ENCODE measurements at places on chromosomes 1 and 21. TPM values are rescaled to one million over a fixed set of nuclear protein-coding genes. Genes with fewer than 3 reads are reported as not detected.

DNA sequence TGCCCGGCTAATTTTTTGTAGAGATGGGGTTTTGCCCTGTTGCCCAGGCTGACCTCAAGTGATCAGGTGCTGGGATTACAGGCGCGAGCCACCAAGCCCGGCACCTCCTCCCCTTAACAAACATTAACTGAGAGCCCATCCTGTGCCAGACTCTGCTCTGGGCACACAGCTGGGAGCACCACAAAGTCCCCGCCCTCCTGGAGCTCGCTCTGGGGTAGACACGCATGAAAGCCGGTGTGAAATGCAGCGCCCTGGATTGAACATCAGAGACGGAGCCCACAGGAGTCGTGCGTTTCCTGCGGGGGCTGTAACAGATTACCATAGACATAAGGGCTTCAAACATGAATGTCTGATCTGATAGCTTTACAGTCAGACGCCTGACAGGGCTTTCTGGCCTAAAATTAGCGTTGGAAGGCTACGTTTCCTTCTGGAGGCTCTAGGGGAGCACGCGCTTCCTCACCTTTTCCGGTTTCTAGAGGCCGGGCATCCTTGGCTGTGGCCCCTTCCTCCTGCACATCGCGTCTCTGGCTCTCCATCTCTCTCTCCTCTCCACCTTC is 14.3 kb downstream of the SLC27A3 start:
- DNase-seq, result peak; percentile 56

DNA sequence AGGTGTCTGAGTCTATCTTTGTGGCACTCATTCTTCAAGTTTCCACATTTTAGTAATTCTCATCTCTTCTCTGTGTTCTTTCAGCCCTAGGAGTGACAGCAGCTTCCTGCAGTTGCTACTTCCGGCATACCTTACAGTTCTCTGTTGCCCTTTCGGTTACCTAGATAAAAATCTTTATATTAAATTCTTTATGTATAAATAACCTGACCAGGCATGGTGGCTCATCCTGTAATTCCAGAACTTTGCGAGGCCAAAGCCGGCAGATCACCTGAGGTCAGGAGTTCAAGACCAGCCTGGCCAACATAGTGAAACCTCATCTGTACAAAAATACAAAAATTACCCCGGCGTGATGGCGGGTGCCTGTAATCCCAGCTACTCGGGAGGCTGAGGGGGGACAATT is 62.9 kb downstream of the CDKN2C start:
- DNase-seq, result no peak

- no peak for DNase-seq
These were observed 38.6 kb upstream of the PLA2G4A start for GRCh38 chr1:186790101-186790500.

DNA sequence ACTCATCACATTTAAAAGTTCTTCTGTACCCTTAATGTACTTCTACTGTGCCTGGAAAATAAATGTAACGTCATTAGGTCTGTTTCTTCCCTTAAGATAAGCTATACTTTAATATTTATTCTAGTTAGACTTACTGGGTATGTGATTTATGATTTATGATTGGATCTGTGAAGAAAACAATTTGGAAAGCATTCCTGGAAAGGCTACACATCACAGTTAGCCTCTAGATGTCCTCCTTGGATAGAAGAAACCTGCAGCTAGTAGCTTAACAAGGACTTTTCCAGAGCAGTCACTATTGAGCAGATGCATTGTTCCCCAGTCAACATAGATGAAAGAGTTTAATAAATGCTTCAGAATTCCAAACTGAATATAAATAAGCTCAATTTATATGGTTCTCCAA is 22.2 kb upstream of the ABL2 start:
- no peak for DNase-seq

DNA sequence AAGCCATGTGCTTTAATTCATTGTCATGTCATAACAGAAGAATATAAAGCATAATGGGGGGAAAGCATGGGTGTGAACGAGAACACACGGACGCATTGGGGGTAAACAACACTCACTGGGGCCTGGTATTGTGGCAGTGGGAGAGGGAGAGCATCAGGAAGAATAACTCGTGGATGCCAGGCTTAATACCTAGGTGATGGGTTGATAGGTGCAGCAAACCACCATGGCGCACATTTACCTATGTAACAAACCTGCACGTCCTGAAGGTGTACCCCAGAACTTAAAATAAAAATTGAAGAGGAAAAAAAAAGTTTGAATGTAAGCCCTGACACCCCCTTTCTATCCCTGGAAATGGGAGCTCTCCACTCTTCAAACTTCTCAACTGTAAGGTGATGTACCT is 34.9 kb upstream of the CACHD1 start:
- DNase-seq, result no peak

- DNase-seq, result peak; percentile 8
These were observed 26.7 kb upstream of the A3GALT2 start for GRCh38 chr1:33347650-33347992.

DNA sequence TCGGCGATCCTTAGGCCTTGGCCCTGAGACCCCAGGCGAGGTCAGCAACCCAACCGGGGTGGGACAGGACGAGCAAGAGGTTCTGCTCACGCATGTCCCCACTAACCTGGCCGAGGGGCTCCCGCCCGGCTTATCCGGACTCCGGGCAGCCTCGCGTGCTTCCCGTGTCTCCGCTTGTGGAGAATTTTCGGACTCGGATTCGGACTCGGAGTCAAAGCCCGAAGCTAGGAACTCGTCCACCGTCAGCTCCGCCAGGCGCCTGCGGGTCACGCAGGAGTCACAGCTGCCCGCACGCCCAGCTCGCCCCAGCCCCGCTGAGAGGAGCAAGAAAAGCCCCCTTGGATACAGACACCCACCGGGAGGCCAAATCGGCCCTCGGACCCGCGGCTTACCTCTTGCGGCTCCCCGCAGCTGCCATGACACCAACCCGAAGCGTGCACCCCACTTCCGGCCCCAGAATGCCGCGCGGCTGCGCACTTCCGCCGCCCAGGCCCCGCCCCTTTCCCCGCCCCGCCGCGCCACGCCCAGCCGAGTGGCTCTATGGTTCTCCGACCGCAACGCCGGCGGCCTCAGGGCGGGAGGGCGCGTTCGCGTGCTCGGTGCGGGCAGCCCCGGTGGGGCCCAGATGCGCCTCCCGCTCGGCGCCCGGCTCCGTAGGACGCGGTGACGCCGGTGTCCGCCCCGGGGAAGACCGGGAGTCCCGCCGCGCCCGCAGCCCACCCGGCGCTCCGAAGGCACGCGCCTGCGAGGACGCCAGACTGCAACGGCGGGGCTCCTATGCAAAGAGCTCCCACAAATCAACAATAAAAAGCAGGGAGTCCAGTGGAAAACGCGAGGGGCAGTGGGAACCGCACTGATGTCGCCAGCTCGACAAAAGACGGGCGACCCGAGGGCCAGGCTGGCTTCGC is at the start of gene NOC2L:
TSS of gene NOC2L (minus strand) at position 434 of the 908 bp plus-strand sequence. CDS start at position 418, 16 bp downstream.
- DNase-seq, result peak; percentile 95

GRCh38 chr1:6447818-6448748 is 17.9 kb downstream of the TNFRSF25 start:
- DNase-seq, result peak; percentile 57

- DNase-seq, result no peak
These were observed 6.2 kb upstream of the ZRANB2 start for GRCh38 chr1:71087060-71087459.

- DNase-seq, result no peak
These were observed 309.5 kb downstream of the KIF26B start for GRCh38 chr1:245464290-245464689.

DNA sequence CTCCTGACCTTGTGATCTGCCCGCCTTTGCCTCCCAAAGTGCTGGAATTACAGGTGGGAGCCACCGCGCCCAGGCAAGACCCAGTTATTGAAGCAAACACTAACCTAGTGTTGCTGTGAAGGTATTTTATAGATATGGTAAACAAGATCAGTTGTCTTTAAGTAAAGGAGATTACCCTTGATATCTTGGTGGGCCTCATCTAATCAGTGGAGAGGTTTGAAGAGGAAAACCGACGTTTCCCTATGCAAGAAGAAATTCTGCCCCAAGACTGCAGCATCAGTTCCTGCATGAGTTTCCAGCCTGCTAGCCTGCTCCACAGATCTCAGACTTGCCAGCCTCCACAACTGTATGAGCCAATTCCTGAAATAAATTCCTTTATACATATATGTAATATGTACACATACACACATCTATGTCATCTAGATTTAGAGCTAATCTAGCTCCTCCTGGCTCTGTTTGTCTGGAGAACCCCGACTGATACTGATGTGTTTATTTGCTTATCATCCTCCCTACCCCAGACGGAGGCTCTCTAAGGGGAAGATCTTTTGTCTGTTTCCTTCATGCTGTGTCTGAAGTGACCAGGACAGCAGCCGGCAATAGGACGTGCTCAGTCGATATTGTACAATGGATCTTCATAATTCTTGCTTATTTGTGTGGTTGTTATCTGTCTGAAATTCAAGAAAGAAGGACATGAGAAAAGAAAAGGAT is 90.9 kb downstream of the IER5 start:
- DNase-seq, result no peak

GRCh38 chr1:101302831-101303511 is 66.2 kb downstream of the S1PR1 start:
- DNase-seq, result no peak

GRCh38 chr1:196464480-196464941 is 143.7 kb downstream of the KCNT2 start:
- DNase-seq, result no peak

- DNase-seq, result no peak
These were observed 80.9 kb downstream of the SLC66A1 start for GRCh38 chr1:19393046-19393445.

DNA sequence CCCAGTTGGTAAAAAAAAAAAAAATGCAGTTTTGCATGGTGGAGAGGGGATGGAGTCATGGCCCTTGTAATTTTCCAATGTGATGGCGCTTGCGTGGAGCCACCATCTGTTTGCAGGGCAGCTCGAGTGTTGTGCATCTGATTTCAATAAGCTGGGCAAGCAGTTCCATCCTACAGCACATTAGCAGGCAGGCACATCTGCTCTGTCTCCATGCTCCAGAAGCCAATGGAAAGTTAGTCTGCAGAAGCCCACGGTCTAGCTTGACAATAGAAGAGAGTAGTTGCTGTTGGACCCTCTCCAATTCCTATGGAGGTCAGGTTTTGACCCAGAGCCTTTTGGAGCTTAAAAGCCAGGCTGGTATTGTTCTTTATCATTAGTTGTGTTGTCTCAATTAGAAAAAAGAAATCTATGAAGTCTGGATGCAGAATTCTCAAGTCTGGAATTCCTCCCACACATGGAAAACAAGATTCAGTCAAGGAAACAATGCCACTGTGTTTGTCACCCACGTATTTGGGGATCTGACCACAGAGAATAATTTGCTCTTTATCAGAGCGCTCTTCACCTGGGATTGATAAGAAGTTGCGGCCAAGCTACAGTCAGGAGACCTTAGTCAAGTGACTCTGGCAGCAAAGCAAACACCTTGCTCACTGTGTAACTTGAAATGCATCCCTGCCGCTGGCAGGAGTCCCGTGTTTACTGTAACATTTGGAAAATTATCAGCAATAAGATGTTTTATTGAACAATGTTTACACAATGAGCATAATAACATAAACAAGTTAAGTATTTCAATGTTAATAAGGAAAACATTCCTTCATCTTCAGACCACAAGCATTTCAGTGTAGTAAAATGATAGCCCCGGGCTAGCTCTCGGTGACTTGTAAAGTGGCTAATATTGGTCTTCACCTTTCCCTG is 20.7 kb downstream of the NGF start:
- no peak for DNase-seq

- no peak for DNase-seq
These were observed 44.2 kb upstream of the AK4 start for GRCh38 chr1:65103807-65104206.

DNA sequence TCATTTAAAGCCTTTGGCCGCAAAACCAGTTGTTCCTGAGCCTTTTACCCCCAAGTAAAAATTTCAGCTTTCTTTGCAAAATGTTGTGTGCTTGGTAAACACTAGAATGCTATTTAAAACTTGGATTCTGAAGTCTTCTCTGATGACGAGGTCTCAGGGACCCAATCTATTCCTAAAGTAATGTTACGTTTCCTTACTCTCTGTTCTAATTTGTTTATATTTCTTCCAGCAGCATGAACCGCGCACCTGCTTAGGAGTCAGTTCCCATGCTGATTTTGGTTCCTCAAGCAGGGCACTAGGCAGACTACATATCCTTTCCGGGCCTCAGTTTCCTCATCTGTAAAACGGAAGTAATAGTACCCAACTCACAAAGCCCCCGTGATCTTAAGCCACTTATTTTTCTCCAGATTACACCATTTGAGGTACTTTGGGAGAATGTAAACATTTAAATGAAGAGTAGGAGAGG is 969 bp upstream of the ALDH4A1 start:
- no peak for DNase-seq

GRCh38 chr1:18938008-18938706 is 18.3 kb downstream of the IFFO2 start:
- no peak for DNase-seq

- DNase-seq, result no peak
These were observed 309.0 kb downstream of the PTGER3 start for GRCh38 chr1:70738624-70739023.

DNA sequence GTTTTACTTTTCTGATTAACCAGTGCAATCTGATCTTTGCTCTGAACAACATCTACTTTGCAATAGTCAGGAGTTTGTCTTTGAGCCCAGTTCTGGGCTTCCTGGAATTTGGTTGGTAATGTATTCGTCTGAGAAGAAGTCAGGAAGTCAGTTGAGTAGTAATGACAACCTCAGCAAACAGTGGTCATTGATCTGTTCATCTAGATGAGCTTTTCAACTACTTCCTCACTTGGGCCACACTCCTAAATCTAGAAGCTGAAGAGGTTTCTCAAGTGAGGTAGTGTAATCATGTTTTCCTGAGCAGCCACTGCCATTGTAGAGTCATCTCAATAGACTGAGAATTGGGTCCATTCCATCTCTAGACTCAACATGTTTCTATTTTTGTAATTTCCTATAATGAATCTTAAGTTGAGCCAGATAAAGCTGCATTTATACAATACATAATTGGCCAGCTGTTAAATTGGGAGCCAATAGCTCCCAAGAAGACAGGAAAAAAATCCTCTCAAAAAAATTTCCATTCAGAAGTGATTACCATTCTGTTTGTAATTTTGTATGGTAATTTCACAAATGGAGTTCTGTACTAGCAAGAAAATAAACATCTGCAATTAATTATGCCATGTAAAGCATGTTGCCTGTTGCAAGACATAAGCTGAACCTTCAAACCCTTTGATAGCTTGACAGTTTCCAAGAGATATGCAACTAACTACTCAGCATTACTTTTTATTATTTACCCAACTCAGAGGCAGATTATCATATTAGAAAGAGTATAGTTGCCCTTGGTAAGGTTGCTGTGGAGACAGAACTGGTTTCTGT is 49.6 kb downstream of the WDR64 start:
- no peak for DNase-seq

DNA sequence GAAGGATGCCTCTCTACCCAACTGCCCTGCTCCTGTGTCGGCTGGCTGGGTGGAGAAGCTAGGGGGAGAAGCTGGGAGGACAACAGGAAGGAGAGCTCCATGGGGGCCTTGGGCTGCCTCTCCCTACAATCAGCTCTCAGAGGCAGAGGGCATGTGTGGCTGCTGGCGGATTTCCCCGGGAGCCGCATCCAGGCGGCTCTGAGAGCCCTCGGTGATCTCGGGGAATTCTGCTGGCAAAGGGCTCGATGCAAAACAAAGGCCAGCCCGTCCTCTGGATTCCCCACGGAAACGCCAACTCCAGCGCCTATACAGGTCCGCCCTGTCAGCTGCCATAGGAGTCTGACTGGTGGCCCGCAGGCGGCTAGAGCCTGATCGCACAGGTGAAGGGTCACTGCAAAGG is 26.4 kb upstream of the EVA1B start:
- no peak for DNase-seq

FAM163A gene
- not detected for total RNA-seq

SPRR1B gene
- not detected for total RNA-seq

SLC22A15 gene
- total RNA-seq, result 0.07 TPM

UMODL1 gene
- total RNA-seq, result not detected

CFAP141 gene
- not detected for total RNA-seq

RPS6KA1 gene
- 139 TPM for total RNA-seq

CNR2 gene
- 0.25 TPM for total RNA-seq

PDC gene
- total RNA-seq, result not detected

Measured in activated CD8-positive, alpha-beta T cell treated with anti-CD3 and anti-CD28 coated beads for 36 hours (primary cell).